ENCODE measurements at places on chromosomes 5 and 9.
A peak's percentile ranks its signal among the peaks of the same experiment; 100 is the strongest.

DNA sequence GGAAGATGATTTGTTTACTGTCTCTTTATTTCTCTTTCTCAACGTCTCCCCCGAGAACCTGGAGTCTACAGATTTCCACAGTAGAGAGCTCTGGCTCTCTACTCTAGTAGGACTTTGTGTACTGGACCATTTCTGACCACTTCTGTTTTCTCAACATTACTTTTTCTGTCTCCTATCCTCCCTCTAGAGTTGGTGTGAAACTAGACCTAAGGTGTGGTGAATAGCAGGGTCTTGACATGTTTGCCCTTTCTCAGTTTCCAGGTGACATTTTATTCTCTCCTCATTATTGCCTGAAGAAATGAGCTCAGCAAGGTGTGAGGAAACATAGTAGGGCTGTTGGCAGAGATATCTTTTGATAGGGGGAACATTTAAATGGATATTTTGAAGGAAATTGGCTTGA lies 62.1 kb upstream of the IL6ST start:
- DNase-seq: no peak

DNA sequence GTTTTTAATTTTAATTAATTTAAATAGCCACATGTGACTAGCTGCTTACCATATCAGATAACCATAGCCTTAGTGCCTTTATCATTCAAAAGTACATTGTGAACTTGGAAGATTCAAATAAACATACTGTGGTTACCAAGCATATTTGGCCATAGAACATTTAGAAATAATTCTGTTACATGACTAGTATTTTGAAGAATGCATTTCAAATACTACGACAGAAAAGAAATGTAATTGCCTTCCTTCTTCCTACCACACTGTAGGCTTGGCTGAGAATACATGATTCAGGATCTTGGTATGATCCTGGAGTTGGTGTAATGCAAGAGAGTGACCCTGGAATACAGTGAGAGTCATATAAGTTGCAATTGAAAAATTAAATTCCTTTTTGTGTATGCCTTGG lies 109.7 kb upstream of the PCA3 start:
- no peak for DNase-seq

GRCh38 chr9:14769230-14769571 lies 46.7 kb upstream of the CER1 start:
- DNase-seq: no peak

DNA sequence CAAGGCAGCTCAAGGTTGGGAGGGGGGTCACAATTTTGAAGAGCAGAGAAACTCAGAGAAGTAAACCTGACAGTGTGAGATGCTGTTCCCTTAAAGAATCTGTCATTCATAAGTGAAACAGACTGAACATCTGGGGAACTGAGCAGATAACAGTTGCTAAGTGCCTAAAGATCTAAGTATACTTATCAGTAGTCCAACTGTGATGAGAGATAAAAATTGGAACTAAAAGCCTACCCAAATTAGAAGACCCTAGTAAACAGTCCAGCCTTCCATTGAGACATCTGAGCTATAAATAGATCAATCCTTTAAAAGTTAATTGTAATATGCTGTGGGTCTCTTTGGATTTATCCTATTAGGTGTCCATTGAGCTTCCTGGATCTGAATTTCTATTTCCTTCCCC lies 692.8 kb upstream of the ZNF608 start:
- no peak for DNase-seq

DNA sequence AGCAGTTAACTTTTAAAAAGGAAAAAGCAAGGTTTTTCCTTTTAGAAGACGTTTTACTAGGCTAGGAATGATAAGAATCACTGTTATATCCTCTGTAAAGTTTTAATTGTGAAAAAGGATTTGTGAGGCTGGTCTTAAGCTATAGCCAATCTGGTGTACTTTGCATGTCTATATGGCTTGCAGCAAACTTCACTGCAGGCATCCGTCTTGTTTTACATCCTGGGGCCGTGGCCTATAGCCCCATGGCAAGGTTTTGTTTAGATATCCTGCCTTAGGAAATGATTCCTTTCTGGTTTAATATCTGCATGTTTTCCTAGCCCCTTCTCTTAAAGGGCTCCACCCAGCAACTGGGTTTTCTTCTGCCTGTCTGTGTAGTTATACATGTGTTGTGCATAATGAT lies 272.8 kb downstream of the ICE1 start:
- no peak for DNase-seq

GRCh38 chr5:73117088-73117740 lies 3.2 kb upstream of the TMEM171 start:
- DNase-seq: no peak

- DNase-seq: no peak
Measured at GRCh38 chr9:3700772-3701171, 175.0 kb upstream of the RFX3 start.

GRCh38 chr5:149521739-149522685 lies 29.2 kb downstream of the CSNK1A1 start:
- DNase-seq: no peak

DNA sequence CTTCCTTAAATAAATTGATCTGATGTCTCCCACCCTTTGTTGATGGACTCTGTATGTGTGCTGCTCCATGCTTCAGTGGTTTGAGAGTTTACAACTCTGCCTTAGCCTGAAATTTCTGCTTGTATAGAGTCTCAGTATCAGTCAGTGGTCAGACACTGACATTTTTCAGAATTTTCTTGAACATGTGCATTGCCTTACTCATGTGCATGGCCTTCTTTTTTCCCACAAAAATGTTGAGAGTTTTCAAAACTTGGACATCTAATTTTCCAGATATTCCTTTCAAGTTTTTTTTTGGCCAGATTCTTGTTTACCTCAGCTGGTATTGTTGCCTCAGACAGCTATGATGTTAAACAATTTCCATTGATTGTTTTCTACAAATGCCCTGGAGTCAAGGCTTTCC lies 427.1 kb upstream of the CHD1 start:
- no peak for DNase-seq

DNA sequence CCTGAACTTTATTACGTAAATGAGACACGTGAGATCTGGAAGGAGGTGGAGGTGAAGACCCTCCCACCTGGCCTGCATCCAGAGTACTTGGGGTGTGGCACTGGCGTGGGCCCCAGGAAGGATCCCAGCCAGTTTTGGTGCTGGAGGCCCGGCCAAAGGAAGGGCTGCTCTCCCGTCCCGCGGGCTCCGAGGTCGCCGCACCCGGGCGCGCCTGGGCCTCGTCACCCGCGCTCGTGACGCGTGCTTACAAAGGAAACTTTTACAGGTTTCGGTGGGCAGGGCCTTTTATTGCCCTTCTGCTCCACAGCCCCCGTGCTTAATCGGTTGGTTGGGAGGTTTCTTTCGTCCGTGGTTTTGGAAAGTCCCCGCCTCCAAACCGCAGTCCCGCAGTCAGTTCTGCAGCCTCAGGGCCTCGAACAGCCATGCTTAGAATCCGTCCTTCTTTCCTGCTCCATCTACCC lies 29.2 kb downstream of the CDKN2A start:
- no peak for DNase-seq

DNA sequence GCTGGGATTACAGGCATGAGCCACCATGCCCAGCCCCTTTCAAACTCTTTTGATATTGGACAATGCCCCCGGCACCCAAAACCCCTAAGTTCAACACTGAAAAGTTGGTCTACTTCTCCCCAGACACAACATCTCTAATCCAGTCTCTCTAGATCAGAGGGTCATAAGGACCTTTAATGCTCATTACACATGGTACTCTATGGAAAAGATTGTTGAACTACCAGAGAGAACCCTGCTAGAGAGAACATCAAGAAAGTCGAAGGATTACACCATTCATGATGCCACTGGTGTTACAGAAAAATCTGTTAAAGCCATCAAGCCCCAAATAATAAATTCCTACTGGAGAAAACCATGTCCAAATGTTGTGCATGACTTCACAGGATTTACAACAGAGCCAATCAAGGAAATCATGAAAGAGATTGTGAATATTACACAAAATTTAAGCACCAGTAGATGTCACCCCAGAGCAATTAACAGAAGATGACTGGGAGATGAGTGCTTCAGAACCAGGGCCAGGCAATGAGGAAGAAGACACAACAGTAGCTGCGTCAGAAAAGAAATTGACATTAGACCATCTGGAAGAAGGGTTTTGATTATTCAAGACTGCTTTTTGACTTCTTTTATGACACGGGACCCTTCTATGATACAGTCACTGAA lies 28.3 kb upstream of the NIPAL4 start:
- DNase-seq: peak; percentile 53

GRCh38 chr5:125485771-125486170 lies 739.3 kb upstream of the ZNF608 start:
- no peak for DNase-seq

DNA sequence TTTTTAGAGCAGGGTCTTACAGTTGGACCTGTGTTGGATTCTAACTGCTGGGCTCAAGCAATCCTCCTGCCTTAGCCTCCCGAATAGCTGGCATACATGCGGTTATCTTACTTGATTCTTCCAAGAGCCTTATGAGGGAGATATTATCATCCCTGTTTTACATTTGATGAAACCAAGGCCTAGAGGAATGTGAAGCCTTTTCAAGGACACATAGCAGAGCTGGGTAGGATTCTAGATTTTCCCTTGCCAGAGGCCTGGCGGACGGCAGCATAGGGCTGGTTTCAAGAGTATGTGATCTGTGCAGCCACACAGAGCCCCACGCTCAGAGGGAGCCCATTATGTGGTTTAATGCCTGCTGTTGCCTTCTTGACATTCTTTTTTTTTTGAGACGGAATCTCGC lies 24.2 kb downstream of the NDST1 start:
- DNase-seq: no peak

DNA sequence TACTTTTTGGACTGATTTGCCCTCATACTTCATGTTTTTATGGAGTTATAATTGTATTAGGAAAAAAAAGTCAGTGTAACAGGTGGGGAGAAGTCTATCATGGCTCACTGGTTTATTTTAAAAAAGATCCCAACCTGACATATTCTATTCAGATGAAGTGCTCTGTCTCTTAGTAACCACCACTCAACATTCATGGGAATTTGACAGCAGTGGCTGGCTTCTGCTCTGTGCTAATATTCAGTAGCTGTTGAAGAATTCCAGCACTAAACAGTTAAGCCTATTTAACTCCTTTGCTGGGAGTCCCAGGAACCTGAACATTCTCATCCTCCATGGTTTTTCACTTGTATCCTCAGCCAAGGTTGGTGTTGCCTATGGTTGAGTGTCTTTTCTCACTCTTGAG lies 23.1 kb downstream of the CMYA5 start:
- DNase-seq: no peak

GRCh38 chr9:12693141-12693540 lies at the start of gene TYRP1:
Gene TYRP1, plus strand, starts transcription at chr9:12693385. Its CDS starts 612 bp downstream, at chr9:12693997.
- no peak for DNase-seq

- DNase-seq: peak; percentile 88
Measured at GRCh38 chr9:99296291-99296951, 74.3 kb downstream of the SEC61B start.

DNA sequence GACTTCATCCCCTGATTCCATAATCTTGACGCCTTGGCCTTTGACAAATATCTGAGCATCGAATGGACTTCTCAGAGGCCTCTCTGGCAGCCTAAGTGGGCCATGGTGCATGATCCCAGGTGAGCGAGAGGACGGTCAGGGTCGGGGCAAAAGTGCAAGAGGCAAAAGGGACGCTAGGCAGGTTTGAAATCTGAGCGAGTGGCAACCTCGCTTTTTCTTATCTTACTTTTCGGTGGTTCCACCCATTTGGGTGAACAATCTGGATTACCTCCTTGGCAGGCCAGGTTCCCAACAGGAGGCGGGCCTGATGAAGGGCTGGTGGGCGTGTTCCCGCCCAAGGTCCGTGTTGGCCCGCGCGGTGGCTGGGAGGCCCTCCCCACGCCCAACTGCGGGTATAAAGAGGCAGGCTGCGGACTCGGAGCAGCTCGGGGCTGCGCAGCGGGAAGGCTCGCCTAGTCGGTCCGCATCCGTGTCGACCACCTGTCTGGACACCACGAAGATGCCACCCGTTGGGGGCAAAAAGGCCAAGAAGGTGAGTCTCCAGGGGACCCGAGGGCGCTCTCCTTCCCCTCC lies at the start of gene BHMT:
BHMT (plus strand) TSS at position 423 of the 573 bp plus-strand sequence; CDS start at position 500, 77 bp downstream.
- no peak for DNase-seq

GRCh38 chr5:145903867-145904266 lies 31.1 kb upstream of the GRXCR2 start:
- DNase-seq: no peak

- no peak for DNase-seq
Measured at GRCh38 chr5:154829181-154829588, 21.2 kb downstream of the FAXDC2 start.

DNA sequence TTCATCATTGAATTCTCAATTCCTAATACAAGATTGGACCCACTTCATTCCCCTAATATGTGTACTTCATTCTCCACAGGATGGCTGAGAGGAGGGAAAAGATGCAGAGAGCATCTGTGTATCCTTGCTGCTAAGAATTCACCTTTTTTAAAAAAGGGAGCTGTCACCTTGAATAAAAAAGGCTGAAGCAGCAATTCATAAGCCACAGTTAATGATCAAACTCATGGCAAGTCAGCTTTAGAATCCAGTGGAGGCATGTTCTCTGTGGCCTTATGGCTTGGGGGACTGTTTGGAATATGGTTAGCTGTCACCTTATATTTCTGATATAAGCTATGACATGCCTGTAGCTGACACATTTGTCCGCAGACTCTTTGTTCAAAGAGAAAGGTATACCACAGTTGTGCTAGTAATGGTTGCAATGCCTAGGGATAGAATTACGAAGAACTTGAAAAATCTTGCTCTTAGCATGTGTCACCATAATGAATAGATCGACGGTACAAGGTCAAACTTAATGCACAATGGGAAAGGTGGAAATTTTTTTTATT lies 256.8 kb upstream of the TNC start:
- DNase-seq: no peak

DNA sequence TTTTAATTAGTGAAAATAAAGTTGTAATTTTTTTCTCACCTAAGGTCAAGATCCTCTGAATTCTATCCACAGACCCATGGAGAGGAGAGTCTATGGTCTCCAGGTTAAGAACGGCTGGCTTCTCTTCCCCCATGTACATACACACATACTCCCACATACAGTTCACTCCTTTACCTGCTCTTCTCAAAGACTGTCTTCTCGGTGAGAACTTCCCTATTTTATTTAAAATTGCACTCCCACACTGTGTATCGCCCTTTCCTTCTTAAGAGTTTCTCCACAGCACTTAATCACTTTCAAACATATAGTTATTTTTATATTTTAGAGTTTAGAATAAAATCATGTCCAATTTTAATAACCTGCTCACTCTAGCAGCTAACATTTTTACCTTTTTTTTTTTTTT lies 3.6 kb upstream of the JADE2 start:
- no peak for DNase-seq

GRCh38 chr5:124444147-124444775 lies 302.2 kb downstream of the ZNF608 start:
- no peak for DNase-seq

GRCh38 chr9:69975681-69976080 lies 68.0 kb upstream of the MAMDC2 start:
- no peak for DNase-seq

- DNase-seq: peak; percentile 36
Measured at GRCh38 chr9:136047076-136047774, 47.9 kb downstream of the NACC2 start.

GRCh38 chr5:178192244-178192643 lies 5.1 kb upstream of the GMCL2 start:
- DNase-seq: no peak

GRCh38 chr5:51832934-51833470 lies 449.8 kb downstream of the ISL1 start:
- no peak for DNase-seq

Data from D341Med (cell line).